ENCODE measurements at places on chromosomes 5 and 9.

DNA sequence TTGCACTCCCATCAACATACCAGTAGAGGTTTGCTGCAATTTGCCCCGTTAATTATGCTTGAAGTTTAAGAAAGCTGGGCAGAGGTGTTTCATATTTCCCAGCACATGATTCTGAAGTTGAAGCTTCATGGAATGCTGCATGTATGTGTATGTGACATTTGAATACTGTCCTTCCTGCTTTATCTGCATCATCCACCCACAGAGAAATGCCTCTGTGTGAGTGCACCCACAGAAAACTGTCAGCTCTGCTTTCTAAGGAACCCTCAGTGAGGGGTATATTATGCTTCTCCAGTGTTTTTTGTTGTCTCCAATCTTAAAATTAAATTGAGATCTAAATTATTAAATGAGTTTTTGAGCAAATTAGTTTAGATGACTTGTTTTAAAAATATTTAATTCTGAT lies 358.1 kb upstream of the PIK3R1 start:
- no peak for DNase-seq

DNA sequence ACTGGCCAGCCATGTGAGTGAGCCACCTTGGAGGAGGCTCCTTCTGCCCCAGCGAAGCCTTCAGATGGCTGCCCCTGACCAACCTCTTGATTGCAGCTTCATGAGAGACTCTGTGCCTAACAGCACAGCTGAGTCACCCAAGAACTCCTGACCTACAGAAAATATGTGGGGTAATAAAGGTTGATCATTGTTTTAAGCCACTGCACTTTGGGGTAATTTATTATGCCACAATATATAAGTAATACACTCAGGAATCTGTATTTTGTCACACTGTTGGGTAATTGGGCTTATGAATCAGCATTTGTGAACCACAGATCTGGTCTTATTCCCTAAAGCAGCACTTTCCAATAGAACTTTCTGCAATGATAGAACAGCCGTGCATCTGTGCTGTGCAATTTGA lies 24.4 kb upstream of the VDAC1 start:
- no peak for DNase-seq

DNA sequence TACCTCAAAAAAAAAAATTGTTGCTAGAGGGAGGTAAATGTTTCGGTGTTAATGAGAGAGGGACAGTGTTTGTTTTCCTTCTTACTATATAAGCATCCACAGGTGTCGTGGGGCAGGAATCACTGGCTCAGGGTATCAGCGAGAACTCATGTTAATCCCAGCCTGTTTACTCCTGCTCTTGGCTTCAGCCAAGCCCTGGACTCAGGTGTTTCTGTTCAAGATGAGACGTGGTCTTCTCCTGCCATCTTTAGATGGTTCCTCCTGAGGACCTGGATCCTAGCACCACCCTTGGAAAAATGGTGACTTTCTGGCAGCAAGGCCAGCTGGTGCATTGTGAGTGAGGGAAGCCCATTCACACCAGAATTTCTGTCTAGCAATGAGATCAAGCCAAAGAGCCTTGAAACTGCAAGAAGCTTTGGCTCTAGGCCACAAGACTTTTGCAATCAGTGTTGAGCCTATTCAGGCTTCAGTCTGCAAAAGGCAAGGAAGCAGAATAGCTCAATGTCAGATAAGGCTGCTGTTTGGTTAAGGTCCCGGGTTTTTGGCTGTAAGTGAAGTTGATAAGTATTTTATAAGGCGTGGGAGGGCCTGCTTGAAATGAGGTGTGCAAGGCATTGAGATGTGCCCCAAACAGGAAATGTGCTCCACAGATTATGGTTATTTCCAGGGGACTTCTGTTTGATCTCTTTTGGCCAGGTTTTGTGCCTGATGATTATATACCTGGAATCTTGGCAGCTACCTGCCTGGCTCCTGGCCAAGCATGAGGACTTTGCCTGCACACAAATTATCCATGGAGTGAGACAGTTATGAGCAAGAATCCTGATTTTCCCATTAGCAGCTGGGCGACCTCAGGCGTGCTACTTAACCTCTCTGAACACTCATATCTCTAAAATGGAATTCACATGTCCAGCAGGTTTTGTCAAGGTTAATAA lies 99.8 kb downstream of the TENT4A start:
- DNase-seq, result no peak

GRCh38 chr9:35859990-35860339 lies 10.2 kb downstream of the OR13J1 start:
- no peak for DNase-seq

- no peak for DNase-seq
Measured at GRCh38 chr9:115204904-115205453, 87.0 kb upstream of the TNC start.

DNA sequence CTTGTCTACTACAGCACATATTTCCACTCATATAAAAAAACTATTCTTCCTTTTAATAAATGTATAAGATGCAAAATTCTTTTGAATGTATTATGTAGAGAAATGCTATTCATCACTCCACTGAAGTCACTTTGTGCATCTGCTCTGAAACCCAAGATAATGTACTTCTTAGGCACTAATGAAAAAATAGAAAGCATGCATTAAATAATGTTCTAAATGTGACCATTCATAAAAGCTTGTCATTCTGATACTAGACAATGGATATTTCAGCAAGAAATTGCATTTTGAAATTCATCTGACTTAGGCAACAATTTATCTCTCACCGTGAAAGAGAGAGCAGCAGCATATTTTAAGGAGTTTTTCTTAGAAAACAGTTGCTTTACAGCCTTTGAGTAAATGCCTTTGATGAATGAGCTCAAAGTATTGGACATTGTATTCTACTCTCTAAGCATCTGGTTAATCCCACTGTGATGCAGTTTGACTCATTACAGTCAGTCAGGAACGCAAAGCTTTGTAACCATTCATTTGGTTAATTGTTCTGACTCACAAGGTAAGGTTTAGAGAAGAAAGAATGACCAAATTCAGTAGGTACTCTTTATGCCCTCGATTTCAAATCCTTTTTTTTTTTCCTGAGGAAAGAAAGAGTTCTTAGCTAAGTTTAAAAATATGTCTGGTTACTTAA lies 2233.8 kb upstream of the C9orf72 start:
- DNase-seq, result no peak

- no peak for DNase-seq
Measured at GRCh38 chr5:42300496-42300895, 122.7 kb upstream of the GHR start.

GRCh38 chr5:32794086-32794485 lies 83.0 kb downstream of the NPR3 start:
- no peak for DNase-seq

GRCh38 chr5:3564827-3565518 lies 30.7 kb upstream of the IRX1 start:
- no peak for DNase-seq

Measured in NAMALWA (cell line).